Glomerular endothelial cell (primary cell): ENCODE measurements at places on chromosomes 6 and 20. TPM values are rescaled to one million over a fixed set of nuclear protein-coding genes. Genes with fewer than 3 reads are reported as not detected.

NOTCH4 gene
- 66.1 and 242 TPM in 2 replicates for total RNA-seq

PSORS1C1 gene
- 1.6 and 1.8 TPM in 2 replicates for total RNA-seq

- no peak for DNase-seq
Measured at GRCh38 chr6:142011156-142011555, 121.6 kb upstream of the GJE1 start.

DNA sequence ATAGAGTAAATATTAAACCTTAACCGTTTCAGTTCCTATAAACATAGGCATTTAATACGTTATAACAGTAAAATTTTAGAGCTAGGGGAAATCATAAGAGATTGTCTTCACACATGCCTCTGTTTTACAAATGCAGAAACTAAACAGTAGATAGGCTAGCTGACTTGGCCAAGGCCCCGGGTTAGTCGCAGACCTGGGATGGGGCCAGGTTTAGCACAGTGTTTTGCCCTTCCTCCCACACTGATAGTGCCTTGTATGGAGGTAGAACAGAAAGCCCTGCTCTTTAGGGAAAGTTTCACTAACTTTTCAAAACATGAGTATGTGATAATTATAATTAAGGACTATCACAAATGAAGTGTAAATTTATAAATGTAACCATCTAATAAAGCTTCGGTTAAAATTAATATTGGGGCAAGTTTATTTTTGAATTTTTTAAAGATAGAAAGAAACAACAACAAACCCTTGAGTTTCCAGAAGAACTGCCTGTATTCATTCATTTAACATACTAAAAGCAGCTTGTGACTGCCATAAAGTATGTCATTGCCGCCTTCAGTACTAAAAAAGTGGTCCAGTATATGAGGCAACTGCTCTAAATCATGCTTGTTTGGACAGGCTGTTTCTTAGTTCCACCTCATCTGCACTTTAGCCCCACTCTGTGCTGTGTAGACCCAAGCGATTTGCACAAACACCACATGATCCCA lies 62.5 kb upstream of the LOC128125822 start:
- no peak for DNase-seq

- DNase-seq = no peak
Measured at GRCh38 chr20:61804752-61805295, 260.9 kb downstream of the TAF4 start.

SLC35D3 gene
- not detected in 2 replicates for total RNA-seq

DNA sequence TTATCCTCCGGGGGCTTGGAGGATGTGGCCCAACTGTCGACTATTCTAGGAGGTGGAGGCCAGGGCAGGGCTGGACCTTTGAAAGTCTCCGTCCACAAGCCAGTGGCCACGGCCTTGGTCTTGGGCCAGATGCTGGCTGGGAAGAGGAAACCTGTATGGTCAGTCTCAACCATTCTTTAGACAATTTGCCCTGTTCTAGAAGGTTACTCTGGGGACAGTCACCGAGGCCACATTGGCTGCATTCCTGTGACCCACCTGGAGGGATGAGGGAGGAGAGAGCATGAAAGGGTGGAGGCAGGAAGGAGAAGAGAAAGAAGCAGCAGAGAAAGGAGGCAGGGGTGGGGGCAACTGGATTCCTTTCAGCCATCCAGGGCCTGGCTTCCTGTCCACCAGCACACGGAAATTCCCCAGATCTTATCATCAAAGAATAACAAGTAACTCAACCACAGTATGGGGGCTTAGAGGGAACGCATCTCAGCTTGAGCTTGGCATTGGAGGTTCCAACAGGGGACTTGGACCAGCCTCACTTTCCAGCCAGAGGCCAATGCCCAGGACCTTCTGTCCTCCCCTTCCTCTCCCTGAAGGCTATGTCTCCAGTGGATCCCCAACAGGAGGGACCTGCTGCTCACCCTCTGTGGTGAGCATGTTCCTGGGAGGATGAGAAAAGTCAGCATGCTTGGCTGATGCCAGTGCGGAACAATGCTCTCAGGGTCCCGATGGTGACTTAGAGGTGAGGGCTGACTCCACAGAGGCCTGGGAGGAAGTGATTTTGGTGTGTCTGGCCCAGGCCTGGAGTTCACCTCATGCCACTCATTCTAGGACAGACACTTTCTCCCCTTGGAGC lies 30.4 kb downstream of the TGM2 start:
- DNase-seq = no peak

DNA sequence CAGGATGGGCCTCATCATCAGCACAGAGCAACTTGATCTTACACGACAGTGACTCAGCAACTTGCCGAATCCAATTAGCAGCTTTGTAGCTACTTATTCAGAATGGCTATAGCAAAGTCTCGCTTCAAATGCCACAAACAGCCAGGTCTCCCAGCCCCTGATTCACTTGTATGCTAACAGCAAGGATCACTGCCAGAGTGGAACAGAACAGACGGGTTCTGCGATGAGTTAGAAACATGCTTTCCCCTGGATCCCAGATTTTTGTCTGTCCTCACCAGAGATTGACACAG lies 254.4 kb downstream of the NRN1 start:
- no peak for DNase-seq

DNA sequence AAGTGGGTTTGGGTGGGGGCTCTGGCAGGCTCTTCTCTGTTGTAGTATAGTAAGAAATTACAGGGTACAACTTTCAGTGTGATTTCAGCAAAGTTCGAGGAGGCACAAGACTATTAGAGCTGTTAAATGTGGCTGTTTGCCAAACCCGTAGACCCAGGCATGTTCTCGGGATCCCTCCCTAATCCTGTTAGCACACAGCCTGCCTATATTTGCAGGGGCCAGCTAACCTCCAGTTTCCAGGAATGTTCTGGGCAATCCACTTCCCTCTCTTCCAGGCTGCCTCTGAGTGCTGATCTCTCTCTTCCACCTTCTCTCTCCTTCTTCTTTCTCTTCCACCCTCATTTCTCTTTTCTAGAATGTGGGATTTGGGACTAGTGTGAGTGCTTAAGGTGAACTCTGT lies 34.8 kb upstream of the ZFP64 start:
- DNase-seq = no peak

MAP1LC3A gene
- total RNA-seq = 77.5 and 97.0 TPM in 2 replicates

BTN1A1 gene
- total RNA-seq = not detected in 2 replicates

DNA sequence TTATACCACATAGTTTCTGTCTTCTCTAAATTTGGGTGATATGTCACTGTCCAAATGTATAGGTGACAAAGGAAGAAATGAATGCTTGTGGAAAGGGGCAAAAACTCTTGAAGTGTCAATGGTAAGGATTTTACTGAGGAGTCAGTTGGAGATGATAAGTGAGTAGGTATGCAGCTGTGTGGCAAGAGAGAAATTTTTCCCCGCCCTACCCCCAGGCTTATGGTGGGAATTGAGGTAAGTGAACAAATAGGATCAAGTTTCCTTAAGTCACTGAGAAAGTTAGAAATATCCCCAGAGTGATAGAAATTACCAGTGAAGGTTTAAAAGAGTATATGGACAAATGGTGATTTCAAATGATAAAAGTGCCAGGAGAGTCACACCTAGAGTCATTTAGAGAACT lies 11.8 kb downstream of the DSE start:
- no peak for DNase-seq

SEMG1 gene
- not detected in 2 replicates for total RNA-seq

DNA sequence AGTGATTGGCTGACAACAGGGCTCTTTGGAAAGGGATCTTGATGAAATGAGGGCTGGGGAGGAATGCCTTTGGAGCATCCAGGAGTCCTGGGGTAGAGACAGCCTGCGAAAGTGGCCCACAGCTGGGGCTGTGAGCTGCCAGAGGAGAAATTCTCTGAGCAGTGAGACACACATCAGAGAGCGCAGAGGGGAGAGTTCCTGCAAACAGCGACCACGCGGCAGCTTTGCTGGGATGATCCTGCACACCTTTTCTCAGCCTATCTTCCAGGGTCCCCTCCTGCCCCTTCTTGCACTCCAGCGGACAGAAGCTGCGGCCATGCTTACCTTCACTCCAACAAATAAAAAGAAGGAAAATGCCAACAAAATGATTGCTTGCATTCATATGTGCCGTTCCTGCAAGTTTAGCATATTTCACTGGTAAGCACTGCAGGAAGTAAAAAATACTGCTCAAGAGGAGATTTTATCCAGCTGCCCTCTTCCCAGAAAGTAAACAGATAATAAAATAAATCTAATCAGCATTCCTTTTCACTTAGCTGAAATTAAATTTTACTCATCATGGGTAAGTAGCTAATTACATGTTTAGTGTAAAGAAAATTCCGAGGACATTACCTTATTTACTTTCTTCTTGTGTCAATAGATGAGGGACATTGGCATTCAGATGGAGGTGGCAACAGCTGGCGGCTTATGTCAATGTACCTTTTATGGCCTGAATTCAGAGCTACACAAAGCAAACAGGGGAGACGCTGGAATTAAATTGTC lies 339.9 kb upstream of the ARID1B start:
- DNase-seq = no peak

DEFB115 gene
- total RNA-seq = not detected in 2 replicates

GRCh38 chr6:117992856-117993255 lies 85.8 kb downstream of the SLC35F1 start:
- no peak for DNase-seq

HLA-DQB1 gene
- total RNA-seq = 0.10 and 1.1 TPM in 2 replicates

GRCh38 chr6:35044761-35045421 lies 96.2 kb downstream of the TCP11 start:
- peak; percentile 84 for DNase-seq

DNA sequence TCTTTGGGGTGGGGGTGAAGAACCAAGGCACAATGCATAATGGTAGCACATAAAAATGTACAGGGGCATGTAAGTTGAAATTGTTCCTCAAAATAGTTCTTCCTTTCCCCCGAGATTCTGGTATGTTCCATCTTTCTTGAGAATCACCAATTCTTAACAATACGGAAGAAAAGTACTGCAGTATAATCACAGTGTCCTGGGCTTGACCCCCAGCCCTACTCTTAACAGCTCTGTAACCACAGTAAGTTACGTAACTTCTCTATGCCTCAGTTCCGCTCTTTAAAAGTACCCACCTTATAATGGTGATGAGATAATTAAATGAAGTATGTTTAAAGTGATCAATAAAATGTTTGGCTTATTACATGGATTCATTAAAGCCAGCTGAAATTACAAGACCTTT lies 104.5 kb downstream of the SMLR1 start:
- DNase-seq = no peak

- no peak for DNase-seq
Measured at GRCh38 chr6:138818496-138819194, 22.8 kb downstream of the ECT2L start.

DNA sequence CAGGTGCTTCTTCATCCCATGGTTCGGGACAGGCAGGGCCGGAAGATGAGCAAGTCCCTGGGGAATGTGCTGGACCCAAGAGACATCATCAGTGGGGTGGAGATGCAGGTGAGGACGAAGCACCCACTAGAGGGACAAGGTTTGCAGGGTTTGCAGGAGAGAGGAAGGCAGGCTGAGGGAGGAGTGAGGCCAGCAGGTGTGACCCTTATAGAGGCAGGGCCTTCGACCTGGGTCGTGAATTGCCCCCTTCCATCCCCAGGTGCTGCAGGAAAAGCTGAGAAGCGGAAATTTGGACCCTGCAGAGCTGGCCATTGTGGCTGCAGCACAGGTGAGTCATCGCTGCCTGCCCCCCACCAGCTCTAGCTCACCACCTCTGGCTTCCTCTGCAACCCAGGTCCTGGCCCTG lies 8.4 kb downstream of the VARS2 start:
- DNase-seq = no peak

DNA sequence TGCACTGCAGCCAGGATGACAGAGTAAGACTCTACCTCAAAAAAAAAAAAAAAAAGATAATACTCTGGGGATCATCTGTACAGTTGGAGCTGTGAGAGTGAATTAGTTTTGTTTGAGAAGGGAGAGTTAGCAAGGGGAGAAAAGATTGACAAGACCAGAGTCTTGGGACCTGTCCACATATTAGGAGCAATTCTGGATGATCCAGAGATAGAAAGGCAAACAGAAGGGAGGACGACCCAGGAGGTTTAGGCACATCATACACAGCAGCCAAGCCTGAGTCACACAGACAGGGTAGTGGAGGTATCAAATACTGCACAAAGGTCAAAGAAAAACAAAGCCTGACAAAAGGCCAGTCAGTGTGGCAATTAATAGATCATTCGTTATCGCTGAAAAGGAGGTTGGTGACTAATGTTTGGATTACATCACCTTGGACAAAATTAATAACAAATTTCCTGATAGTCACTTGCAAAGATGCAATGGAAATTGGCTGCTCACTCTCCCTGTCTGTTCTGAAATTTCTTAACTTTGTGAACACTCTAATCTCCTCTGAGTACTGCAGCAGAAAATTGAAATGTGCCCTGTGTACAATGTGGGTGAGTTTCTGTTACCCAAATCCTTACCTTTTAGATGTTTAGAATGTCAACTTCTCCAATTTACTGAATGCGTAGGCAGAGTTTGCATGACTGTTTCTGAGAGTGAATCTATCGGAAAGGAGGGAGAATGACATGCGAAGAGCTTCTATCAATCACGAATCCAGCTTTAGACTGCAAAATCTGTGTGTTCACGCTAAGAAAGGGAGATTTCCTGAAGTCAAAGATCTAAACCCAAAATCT lies 105.4 kb downstream of the TSHZ2 start:
- peak; percentile 57 for DNase-seq

SNAI1 gene
- total RNA-seq = 6.9 and 17.2 TPM in 2 replicates

GRCh38 chr6:24497254-24497970 lies 2.6 kb downstream of the ALDH5A1 start:
- DNase-seq = no peak

DNA sequence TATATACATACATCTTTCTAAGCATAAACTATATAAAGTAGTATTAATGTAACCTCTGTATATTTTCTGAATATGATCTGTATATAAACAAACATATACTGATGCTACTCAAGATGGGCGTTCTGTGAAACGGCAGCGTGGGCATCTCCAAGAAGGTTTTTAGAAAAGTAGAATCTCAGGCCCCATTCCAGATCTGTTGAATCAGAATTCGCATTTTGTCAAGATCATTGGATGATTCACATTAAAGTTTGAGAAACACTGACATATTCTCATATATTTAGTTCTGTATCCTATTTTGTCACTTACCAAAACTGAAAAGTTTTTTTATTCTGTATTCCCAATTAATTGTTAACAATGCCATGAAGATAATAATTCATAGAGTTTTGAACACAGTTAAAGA lies 5.5 kb downstream of the C6orf141 start:
- no peak for DNase-seq

GRCh38 chr20:21393816-21394519 lies 3.4 kb downstream of the NKX2-4 start:
- no peak for DNase-seq

CST4 gene
- total RNA-seq = not detected in 2 replicates

ARMH2 gene
- total RNA-seq = not detected in 2 replicates

DNA sequence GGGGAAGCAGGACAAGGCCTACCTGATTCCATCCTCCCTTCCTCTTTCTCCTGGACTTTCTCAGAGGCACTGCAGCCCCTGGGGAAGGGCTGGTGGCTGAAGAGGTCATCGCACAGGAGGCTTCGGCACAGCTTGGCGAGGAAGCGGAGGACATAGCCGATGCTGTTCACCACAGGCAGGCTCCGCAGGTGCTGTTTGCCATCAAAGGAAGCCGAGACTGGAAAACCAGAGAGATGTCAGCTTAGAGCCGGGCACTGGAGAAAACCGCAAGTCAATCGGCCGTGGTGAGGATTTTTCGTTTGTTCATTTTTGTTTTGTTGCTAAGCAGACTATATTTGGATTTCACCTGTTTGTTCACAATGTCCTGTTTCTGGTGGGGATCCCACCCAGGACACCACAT lies 79.2 kb downstream of the SCML4 start:
- DNase-seq = no peak
